ENCODE measurements at places on chromosomes 1 and 21. TPM values are rescaled to one million over a fixed set of nuclear protein-coding genes. Genes with fewer than 3 reads are reported as not detected.

DNA sequence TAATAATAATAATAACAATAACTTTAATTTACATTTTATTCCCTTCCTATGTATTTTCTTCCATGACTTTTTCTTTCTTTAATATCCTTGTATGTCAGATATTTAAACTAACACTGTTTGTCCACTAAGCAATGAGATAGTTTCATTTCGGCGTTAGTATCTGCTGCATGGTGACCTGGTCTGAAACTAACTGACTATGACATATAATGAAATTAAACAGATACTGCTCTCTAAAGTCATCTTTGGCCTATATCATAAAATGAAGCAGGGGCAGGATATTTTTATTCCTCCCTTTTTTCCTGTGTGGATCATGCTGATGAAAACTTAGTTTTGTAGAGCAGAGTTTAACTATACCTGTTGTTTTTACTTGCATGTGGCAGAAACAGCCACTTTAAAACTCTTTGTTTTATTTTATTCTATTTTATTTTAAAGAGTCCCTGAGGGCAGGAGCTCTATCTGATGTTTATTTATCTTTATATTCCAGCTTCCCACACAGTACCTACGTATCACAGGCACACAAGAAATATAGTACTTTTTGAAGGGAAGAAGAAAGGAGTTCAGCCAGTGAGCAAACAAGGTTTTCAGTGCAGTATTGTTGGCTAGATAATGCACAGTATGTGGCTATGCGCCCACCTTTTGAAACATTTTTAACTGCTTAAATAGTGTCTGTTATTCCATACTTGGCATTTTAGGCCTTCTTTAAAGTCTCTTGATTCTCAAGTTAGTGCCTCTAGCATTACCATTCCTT is 165.6 kb downstream of the PHTF1 start:
- DNase-seq: no peak

DNA sequence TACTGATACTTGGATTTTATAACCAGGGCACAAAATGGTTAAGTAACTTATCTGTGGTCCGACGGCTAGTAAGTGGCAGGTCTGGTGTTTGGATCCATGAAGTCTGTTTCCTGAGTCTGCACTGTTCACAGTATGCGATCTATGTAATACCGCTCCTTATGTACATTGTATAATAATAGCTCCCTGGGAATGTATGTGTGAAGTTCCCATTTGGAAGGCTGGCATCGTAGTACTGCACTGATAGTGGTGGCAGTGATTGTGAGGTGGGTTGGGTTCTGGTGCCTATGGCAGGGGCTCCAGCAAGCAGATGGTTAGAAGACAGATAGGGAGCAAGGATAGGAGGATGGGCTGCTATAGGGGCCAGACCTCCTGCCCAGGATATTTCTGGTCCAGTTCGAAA is 25.3 kb downstream of the ITSN1 start:
- DNase-seq: no peak

DNA sequence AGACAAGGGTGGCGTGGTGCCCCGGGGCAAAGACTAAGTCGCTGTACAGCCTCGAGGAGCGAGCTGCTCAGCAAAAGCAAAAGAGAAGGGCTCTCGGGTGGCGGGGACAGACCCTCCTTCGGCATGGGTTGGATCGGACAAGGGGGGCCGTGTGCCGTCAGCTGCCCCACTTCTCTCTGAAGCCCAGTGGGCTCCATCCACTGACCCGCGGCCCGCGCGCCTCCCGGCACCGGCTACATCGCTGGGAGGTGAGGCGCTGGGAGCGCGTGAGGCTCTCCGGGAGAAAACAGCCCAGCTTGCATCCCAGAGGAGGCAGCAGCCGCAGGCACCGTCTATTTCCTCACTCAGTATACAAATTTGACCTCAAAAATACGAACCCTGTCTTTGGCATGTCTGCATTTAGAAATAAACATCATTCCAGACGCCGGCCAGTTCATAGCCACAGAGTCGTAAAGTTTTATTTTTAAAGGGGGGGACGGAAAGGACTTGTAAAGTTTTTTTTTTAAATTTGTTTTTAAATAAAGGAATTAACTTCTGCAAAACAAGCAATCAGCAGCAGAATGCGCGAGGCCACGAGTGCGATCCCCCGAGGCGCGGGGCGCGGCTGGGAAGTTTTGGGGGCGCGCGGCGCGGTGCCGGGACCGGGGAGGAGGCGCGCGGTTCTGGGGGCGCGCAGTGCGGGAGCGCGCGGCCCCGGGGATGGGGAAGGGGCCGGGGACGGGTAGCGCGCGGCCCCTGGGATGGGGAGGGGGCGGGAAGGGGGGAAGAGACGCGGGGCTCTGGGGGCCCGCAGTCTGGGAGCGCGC is 689 bp upstream of the GPR137B start:
- DNase-seq: peak; percentile 80

CYB561D1 gene
- 9.5 TPM for total RNA-seq

Measured in GM23248 (cell line).